ENCODE measurements at places on chromosomes 2 and 18. TPM values are rescaled to one million over a fixed set of nuclear protein-coding genes. Genes with fewer than 3 reads are reported as not detected.

DNA sequence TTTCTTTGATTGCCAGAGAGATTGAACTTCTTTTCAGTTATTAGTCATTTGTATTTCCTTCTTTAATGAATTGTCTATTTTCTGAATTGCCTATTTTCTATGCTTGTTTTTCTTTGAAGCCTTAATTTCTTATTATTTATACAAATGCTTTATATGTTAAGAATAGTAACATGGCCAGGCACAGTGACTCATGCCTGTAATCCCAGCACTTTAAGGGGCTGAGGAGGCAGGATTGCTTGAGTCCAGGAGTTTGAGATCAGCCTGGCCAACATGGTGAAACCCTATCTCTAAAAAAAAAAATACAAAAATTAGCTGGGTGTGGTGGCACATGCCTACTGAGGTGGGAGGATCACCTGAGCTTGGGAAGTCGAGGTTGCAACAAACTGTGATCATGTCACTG lies 4.7 kb upstream of the RAB11FIP5 start:
- DNase-seq: no peak

DNA sequence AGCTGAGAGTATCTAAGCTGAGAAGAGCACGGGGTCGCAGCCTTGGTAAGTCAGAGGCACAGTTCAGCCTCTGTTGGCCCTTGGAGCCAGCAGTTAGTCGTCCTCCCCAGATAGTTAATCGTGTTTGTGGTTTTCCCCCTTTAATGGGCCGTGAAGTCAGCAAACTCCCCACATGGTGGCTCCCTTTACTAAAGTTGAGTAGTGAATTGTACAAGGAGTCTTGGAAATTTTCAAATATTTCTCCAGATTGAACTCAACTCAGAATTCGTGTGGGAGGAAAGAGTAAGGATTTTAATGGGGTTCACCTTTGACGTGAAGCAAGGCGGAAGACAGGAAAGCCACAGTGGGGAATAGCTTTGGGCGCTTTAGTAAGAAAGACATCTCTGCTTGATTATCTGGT lies 2.4 kb upstream of the ADCYAP1 start:
- no peak for DNase-seq

DNA sequence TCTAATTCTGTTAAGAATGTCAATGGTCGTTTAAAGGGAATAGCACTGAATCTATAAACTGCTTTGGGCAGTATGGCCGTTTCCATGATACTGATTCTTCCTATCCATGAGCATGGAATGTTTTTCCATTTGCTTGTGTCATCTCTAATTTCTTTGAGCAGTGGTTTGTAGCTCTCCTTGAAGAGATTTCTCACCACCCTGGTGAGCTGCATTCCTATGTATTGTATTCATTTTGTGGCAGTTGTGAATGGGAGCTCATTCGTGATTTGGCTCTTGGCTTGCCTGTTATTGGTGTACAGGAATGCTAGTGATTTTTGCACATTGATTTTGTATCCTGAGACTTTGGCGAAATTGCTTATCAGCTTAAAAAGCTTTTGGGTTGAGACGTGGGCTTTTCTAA lies 38.3 kb upstream of the WDR75 start:
- DNase-seq: no peak

ERMN gene
- total RNA-seq: not detected

DNA sequence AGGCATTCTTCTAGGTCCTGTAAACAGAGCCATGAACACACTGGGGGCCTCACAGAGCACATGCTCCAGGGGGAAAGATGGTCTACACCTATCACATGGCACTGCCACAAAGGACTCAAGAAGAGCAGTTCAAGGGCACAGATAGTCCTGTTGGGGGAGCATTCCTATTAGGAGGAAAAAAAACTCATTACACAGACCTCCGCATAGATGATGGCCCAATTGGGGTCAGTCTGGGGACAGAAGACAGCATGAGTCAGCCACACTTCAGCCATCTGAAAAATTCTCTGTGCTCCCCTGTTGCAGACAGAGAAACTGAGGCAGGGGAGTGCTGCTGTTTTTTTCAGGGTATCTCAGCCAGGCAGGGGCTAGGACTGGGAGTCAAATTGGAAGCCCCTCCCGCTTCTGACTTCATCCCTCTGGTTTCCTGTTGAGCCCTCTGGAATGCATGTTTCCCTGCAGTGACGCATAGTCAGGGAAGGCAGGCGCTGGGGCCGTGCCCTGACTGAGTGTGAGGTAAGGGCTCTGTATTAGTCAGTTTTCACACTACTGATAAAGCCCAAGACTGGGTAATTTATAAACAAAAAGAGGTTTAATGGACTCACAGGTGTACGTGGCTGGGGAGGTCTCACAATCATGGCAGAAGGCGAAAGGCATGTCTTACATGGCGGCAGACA lies 67.9 kb downstream of the RHOB start:
- DNase-seq: peak; percentile 90
